Cortex of kidney (tissue), 1 donor: ENCODE measurements at places on chromosomes 4 and X.

DNA sequence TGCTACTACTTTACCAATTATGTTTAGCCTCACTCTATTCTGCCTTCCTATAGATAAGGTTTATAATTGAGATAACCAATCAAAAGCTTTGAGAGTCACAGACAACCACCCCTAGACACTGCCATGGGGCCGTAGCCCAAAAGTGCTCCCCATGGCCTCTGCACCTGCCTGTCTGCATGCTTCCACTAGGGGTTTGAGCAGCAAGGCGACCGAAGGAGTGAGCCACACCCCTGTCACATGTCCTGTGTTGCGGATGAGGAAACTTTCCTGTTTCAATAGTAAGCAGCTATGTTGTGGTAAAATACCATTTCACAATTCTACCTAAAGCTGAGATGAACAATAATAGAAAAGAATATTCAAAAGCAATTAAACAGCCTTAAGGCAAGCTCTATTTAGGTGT lies 856.0 kb upstream of the FRG1 start:
- no peak for DNase-seq

GRCh38 chr4:4990857-4991540 lies 28.3 kb downstream of the CYTL1 start:
- no peak for DNase-seq

GRCh38 chr4:180253419-180253818 lies 1989.8 kb upstream of the TENM3 start:
- DNase-seq: no peak

- no peak for DNase-seq
These were observed 148.5 kb downstream of the DHRSX start for GRCh38 chrX:2351999-2352995.

DNA sequence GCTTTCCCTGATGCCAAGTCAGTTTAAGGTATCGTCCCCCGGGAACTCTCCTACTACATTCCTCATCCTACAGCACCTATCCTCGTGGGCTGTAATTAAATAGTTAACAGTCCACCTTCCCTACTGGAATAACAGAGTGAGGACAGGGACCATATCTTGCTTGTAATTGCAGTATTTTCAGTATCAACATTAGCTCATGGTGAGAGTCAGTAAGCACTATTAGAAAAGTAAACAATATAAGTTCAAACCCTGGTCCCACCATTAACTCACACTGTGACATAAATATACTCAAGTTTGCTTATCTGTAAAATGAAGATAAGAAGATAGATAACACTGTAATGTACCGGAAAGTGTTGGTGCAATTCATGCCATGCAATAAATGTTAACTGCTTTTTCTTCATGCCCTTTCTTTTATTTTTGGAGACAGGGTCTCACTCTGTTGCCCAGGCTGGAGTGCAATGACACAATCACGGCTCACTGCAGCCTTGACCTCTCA lies 61.3 kb downstream of the SH3RF1 start:
- no peak for DNase-seq

- DNase-seq: no peak
These were observed 69.3 kb downstream of the SH3RF1 start for GRCh38 chr4:169201222-169202144.

DNA sequence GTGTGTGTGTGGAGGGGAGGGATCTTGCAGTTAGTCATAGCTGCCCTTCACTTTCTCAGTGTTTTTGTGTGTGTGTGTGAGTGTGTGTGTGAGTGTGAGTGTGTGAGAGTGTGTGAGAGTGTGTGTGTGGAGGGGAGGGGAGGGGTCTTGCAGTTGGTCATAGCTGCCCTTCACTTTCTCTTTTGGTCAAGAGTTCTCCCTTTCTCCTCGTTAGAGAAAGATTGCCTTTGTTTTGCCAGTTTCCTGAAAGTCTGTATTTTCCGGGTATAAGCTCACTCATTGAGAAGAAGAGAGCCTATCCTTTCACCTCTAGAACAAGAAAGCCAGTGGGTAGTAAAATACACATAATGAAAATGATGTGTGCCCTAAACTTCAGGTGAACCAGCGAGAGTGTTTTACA lies 75.2 kb upstream of the ENPP6 start:
- no peak for DNase-seq

DNA sequence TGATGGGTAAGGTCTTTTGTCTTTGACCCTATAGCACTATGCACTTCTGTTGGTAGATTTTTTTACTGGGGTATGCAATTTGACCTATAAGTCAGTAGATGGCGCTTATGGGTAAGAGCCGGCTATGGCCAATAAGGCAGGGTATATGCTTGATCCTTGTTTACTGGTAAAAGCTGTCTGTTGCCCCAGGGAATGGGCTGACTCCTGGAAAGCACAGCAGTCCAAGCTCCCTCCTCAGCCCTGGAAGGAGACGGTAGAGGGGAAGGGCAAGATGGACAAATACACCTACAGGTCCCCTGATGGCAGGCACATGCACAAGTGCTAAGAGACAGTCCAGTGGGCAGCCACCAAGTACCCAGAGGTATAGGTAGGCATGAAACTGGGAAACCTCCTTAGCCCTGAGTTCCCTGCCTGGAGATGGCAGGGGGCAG lies 63.7 kb downstream of the ADAMTS3 start:
- no peak for DNase-seq

DNA sequence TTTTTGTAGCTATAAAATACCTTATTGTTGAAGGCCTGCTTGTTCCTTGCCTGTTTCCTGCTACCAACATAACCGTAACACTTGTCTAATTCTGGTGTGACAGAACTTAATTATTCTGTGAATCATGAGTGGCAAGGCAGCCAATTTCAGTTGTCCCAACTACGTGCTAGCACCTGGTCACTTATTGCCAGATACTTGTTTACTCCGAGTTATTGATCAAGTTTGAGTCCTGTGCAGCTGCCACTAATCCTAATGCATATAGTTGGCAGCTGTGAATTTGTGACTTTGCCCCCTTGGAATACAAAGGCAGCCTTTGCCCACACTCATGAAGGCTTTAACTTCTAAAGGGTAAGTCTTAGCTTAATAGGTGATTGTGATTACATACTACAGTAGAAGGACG lies 7.8 kb upstream of the RNF128 start:
- no peak for DNase-seq

DNA sequence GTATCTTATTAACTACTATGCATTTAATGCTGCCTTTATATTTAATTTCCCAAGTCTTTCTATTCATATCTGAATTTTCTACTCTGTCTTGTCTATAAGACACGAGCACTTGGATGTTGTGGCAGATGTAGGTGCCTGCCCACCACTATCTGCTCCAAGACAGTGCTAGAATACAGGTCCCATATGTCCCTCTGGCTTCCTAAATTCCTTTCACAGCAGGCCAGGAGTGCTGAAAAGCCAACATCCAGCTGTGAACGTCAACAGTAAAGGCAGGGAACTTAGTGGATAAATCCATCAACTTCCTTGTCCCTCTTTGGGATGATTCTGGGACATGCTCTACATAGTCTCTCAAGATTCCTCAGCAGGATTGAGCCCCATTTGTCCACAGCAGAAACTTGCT lies 245.1 kb upstream of the ETNPPL start:
- no peak for DNase-seq

DNA sequence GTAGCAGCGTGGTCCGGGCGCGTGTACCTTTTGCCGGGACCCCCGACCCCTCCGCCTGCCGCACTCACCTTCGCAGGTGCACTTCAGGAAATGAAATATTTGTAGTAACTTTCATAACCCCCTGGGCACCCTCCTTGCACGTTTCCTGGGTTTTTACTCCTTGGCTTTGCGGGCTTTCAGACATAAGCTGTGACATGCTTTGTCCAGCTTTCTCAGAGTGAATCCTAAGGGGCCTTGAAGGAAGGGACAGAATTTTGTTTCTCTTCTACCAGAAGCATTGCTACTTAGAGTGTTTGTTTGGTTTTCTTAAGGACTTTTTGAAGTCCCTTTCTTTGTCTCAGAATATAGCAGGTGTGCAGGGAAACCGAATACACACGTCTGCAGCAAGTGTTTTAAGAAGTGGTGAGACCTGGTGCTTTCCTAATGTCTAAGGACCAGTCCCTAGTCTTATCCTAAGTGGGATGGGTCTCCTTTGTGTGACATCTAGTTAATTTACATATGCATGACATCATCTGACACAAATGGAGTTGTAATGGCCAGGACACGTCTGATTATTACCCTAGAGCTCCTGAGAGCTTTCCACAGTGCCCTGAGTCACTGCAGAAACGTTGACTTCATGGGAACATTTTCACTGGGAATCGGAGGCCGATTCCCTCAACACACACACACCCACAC lies 1.3 kb downstream of the FAM149A start:
- DNase-seq: no peak

DNA sequence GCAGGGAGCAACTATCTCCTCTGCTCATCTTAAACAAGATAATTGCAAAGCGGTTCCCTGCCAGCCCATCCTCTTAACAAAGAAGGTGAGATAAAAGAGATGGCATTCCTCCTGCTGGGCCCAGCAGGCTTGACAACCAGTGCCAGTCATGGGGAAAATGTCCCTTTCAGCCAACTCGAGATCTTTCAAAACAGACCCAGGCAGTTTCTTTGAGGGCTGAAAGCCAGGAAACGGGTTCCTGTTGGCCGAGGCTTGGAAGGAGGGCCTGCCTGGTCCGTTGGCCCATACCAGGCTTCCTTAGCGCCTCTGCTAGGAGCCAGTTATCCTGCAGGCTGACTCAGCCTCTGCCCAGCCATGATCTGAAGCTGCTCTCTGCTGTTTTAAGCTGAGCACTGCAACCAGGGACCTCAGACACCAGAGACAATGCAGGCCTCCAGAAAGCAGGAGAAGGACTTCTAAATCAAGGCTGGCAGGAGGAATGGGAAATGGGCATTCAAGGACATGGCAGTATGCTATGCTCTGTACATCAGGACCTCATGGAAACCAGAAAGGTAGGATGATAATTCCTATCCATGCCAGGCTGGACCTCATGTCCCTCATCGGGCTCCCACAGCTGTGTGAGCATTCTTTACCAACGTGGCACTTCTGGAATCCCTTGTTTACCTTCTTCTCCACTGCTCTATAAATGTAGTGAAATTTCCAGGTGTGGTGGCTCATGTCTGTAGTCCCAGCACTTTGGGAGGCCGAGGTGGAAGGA lies 42.4 kb upstream of the SLC2A9 start:
- DNase-seq: no peak

DNA sequence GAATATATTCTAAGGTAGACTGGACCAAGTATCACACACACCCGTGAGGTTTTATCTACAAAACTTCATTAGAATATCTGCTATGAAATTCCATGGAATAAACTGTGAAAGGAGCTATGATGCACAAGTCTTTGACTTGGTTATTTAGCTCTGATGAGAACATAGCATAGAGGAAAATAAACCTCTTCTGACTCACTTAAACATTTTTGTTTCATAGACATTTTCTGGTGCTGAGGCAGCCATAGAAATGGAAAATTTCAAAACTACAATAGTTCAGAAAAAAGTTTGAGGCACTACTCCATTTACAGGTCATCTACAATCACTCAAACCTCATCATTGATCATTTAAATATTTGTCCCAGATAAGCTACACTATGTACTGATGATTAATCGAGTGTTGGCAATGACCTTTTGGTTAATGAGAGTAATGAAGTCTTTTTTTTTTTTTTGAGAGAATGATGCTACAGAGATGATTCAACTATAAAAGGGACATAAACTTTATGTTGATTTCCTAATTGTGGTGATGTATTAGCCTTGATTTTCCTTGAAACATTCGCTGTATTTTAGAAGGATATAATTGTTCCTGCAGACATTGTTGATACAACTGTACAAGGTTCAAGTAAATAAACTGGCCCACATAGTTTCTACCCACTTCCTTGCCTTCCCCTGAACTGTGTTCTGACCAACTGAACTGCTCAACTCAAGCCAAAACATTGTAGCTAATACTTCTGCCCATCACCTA lies 77.5 kb downstream of the AREG start:
- no peak for DNase-seq

DNA sequence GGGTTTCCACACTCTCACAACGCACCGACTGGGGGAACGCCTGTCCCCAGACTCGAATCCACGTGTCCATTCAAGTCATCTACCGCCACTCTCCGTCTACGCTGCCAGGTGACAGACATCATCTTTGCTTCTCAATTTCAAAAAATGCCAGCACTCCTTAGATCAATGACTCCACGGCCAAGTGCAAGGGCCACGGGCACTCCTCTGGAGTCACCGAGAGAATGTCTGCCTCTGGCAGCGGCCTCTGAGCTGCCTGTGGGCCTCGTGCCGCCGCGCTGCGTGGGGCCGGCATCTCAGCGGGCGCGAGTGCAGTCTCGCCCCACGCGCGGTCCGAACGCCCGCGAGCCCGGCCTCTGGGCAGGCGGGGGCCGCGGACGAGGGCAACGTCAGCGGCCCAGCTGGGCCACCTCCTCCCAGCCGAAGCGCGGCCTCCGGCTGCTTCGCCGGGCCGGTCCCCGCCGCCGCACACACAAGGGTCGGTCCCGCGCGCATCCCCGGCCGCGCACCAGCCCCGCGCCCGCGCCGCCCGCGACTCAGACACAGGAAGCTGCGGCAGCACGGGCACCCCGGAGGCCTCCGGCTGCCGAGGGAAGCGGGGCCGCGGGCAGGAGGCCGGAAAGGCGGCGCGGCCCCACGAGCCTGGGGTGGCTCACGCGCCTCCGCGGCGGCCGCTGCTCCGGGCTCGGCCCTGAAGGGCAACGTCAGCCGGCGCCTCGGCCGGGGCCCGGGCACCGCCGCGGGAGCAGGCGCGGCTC lies 450 bp downstream of the ACSL1 start:
- no peak for DNase-seq

- DNase-seq: no peak
These were observed 38.8 kb downstream of the SEC31A start for GRCh38 chr4:82851885-82852750.

- no peak for DNase-seq
These were observed 101.3 kb upstream of the EGFL6 start for GRCh38 chrX:13468096-13468495.

GRCh38 chr4:14087921-14088320 lies 460.4 kb upstream of the BOD1L1 start:
- no peak for DNase-seq

DNA sequence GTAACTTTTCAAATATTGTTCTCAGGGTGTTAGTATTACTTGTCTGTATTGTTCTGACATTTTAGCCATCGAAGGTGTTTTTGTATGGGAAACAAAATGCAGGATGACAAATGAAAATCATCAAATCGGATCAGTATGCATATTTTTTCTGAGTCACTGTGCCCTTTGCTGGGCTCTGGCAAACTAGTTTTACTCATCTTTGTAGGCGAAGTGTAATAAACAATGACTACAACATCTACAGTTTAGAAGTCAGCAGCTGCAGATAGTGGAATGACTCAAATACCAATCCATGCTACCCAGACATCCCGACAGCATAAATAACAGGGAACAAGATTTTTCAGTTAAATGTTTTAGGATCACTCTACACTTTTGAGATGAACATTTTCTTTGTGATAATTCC lies 557.3 kb upstream of the TENM3 start:
- no peak for DNase-seq

DNA sequence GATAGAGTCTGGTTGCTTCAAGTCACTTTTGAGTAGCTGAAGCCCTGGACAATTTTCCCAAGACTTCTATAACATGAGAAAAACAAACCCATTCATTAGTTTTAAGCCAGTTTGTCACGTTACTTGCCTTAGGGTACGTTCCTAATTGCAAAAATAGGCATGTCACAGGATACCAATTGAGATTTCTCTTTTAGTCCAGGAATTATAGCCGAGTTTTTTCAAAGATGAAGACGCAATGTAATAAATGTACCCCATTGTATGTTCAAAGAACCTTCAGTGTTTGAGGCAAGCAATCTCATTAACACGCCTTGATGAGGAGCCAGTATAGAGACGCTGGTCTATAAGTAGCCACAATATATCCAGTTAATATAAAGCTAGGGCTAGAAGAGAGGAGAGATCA lies 534.2 kb downstream of the INPP4B start:
- DNase-seq: no peak
